NCI-H460 (cell line): ENCODE measurements at places on chromosomes 6 and 20. TPM values are rescaled to one million over a fixed set of nuclear protein-coding genes. Genes with fewer than 3 reads are reported as not detected.

GRCh38 chr6:170092826-170093225, 198.1 kb downstream of the DLL1 start:
- no peak for DNase-seq

- no peak for DNase-seq
These were observed 6.6 kb upstream of the ANGPT4 start for GRCh38 chr20:922781-923180.

DNA sequence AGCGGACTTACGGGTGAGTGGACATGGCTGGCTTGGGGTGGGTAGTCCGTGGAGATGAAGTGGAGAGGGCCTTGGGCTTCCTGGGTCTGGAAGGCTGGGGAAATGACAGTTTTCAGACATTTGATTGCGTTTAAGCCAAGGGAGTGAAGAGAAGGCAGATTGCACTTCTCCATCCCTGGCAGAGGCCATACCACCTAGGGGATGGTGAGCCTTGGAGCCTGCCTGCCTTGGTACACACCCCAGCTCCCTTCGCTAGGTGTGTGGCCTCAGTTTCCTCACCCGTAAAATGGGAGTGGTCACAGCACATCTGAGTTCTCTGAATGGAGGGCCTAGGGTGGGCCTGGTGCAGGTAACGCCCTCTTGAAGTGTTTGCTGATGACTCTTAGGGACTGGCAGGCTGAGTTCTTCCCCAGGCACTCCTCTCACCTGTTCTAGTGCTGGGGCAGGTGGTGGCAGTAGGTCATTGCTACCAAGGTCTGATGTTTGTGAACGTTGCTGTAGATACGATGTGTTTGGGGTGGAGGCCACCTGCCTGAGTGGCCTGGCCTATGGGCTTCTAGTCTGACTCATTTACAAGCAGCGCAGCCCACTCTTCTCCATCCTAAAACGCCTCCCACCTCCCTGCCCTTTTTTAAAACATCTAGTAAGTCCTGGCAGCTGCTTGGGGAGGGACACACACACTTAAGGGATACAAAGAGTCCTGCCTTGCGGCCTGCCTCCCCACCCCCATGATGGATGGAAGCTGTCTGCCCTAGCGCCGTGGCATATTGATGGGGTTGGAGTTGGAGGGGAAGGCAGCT, 2.3 kb downstream of the RBM38 start:
- DNase-seq = no peak

- DNase-seq = no peak
These were observed 76.8 kb downstream of the MKKS start for GRCh38 chr20:10357061-10357708.

DNA sequence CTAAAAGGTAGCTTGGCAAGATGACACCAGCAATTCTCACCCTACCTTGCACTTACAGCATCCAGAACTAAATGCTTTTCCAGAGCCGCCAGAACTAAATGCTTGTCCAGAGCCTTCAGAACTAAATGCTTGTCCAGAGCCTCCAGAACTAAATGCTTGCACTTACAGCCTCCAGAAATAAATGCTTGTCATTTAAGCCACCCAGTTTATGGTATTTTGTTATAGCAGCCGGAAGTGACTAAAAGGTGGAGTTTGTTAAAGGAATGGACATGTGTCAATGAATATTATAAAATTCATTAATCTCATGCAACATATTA, 133.5 kb downstream of the GPX5 start:
- no peak for DNase-seq

DNA sequence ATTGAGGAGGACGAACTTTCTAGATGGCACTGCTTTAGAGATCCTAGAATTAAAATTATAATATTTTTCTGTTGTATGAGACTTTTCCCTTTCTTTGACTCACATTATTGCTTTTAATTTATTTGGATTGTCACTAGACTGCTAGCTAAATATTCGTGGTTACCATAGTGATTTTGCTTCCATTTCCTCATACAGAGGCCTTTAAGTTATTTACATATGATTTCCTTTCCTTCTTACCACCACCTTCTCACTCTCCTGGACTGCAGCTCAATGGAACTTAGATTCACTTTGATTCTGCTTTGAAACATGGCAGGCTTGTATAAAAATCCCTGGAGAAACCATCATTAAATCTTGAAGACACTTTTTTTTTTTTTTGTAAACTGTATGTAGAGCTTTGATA, 222.9 kb downstream of the LAMA2 start:
- no peak for DNase-seq

The HLA-DOB gene
- total RNA-seq = 0.40 and 0.58 TPM in 2 replicates
